Cardiac muscle cell (in vitro differentiated cells and primary cell): ENCODE measurements at places on chromosomes 16 and 17.

DNA sequence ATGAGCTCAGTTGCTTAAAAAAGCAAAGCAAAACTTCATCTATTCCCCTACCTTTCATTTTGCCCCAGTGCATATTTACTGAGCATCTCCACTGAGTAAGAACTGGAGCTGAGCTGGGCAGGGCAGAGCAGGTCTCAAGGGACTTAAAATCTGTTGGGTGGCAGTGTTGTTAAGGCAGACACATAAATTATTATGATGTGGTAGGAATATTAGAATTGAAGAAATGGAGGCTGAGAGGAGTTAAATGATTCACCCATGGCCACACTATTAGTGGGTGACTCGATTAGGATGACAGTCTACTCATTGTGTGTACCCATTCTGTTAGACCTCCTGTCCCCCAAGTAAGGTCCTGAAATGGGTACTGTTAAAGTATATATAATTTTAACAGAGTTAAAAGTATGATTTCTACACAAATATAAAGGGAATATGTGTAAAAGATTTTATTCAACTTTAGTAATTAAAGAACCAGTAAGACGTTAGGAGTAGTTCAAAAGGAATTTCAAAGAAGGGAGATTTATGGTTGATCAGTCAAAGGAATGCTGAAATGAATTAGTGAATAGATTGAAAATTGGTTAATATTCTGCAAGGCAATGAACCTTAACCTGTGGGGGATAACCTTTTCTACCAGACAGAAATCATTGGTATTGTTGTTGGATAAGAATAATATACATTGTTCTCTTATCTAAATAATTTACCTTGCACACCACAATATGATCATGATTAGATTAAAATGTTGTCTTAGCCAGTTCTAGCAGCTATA is 17.5 kb downstream of the ITGB3 start:
- no peak for DNase-seq

- DNase-seq: peak; percentile 65
These were observed 772 bp upstream of the SHISA6 start for GRCh38 chr17:11240041-11240840.

- no peak for DNase-seq
These were observed 15.8 kb upstream of the BRD7 start for GRCh38 chr16:50384500-50385135.

DNA sequence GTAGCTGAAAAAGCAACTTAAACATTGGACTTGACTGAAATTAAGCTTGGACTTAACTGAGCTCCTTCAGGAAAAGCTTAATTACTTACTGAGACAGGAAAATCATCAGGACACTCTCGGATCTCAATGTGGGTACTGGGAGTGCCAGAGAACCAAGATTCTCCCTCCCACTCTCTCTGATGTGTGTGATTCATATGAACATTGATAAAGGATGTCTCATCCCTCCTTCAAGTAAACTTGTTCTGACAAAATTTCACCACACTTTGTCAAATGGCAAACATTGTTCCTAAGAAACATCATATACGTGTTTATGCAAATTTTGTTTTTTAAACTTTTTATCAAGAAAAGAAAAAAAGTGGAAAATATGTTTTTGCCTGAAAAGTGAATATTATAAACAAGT is 4.1 kb upstream of the SLFN5 start:
- peak; percentile 48 for DNase-seq

- peak; percentile 94 for DNase-seq
These were observed 694 bp upstream of the SRCAP start for GRCh38 chr16:30698139-30698815.

- no peak for DNase-seq
These were observed 303.1 kb downstream of the CBLN1 start for GRCh38 chr16:48978501-48978900.

DNA sequence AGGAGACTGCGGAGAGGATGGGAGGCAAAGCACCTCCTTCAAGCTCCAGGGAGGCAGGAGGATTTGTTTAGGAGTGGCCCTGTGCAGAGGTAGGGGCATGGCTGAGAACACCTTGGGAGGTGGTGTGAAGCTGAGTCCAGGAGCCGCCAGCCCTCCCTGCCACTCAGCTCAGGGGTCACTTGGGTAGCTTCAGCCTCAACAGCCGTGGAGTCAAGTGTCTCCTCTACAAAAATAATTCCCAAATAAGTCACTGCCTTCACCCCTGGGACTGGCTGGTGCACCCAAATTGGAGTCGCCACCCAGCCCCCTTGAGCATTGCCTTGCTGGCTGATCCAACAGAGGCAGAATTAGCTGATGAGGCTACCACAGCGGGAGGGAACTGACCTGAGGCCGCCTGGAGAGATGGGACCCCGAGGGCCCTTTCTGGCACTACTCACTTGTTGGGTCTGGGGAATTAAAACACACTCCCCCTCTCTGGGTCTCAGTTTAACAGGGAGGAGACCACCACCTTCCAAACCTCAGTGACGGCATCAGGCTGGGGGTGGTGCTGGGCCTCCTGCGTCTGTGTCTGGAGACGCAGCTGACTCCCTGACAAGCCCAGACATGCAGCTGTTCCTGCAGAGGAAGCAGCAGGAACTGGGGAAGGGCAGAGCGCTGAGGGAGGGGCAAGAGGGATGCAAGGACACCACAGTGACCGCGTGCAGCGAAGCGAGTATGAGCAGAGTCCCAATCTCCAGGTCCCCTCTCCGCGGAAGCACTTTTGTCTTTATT is 87.9 kb upstream of the TOB1 start:
- no peak for DNase-seq

GRCh38 chr16:85728879-85729278 is 22.0 kb downstream of the C16orf74 start:
- no peak for DNase-seq

GRCh38 chr17:76843703-76844484 is 24.3 kb upstream of the MGAT5B start:
- peak; percentile 13 for DNase-seq

DNA sequence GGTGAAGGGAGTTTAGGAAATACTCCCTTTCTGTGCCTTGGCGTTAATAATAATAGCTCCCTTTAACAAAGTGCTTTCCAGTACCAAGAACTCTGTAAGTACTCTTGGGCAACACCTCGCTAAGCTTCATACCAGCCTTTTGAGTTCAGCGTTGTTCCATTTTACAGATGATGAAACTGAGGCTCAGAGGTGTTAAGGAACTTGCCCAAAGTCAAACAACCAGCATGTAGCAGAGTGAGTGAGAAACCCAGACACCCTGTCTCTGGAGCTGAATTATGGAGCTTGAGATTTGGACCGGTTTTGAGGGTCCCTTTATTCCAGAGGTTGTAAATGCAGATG is 607 bp downstream of the KATNIP start:
- no peak for DNase-seq

GRCh38 chr17:73760439-73760758 is 116.2 kb upstream of the SDK2 start:
- DNase-seq: peak; percentile 34

GRCh38 chr17:19410875-19411620 is at the start of gene RNF112:
RNF112 (plus strand) TSS chr17:19411232; CDS start chr17:19411409, 177 bp downstream.
- DNase-seq: peak; percentile 76

- peak; percentile 85 for DNase-seq
These were observed 57.8 kb upstream of the TEX2 start for GRCh38 chr17:64320613-64321553.

GRCh38 chr17:60134396-60135150 is 15.2 kb upstream of the CA4 start:
- DNase-seq: no peak

DNA sequence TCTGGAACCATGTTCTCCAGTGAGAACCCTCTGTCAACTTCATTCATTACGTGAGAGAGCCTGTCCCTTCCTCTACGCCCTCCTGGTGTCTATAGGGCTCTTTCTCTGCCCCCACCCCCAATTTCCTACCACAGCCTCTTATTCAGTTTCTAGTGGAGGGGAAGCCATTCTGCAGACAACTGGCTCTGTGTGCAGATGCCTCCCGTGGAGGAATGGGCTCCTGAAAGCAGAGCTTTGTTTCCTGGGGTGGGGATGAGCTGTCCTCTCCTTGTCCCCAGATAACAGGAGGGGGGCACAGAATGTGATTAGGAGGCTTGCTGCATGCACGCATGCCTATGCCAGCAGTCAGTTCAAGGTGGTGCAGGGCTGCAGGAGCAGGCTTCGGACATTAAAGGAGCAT is 31.6 kb downstream of the MMP15 start:
- DNase-seq: no peak

- no peak for DNase-seq
These were observed 93.1 kb downstream of the VAT1L start for GRCh38 chr16:77881355-77882030.

GRCh38 chr17:43574348-43574747 is 28.2 kb upstream of the ETV4 start:
- no peak for DNase-seq

- DNase-seq: no peak
These were observed 17.0 kb downstream of the MGAT5B start for GRCh38 chr17:76884995-76885893.

DNA sequence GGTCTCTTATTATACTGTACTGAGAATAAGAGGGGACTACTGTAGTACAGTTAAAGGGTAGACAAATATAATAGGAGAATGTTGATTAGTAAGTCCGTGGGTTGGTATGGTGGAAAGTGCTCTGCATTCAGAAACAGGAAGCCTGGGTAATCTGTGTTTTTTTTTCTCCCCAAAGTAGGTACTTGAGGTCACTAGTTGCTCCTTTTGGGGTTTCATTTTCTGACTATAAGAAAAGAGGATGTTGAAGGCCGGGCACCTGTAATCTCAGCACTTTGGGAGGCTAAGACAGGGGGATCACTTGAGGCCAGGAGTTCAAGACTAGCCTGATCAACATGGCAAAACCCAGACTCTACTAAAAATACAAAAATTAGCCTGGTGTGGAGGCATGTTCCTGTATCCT is 42.0 kb upstream of the MMD start:
- DNase-seq: no peak

- DNase-seq: no peak
These were observed 17.6 kb downstream of the CCDC42 start for GRCh38 chr17:8726941-8727555.

GRCh38 chr16:50478075-50478772 is 70.0 kb upstream of the NKD1 start:
- no peak for DNase-seq

GRCh38 chr17:80187515-80187941 is 17.7 kb downstream of the CARD14 start:
- DNase-seq: no peak

DNA sequence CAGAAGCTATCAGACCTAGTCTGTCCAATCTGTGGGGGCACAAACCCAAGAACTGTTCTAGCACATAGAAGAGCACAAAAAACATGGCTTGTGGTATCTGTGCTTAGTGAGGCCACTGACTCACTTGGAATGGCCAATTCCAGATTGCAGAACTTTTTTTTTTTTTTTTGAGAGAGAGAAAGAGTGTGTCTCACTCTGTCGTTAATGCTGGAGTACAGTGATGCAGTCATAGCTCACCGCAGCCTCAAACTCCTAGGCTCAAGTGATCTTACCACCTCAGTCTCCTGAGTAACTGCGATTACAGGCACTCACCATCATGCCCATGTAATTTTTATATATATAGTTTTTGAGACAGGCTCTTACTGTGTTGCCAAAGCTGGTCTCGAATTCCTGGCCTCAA is 77.2 kb upstream of the CLEC3A start:
- DNase-seq: no peak

DNA sequence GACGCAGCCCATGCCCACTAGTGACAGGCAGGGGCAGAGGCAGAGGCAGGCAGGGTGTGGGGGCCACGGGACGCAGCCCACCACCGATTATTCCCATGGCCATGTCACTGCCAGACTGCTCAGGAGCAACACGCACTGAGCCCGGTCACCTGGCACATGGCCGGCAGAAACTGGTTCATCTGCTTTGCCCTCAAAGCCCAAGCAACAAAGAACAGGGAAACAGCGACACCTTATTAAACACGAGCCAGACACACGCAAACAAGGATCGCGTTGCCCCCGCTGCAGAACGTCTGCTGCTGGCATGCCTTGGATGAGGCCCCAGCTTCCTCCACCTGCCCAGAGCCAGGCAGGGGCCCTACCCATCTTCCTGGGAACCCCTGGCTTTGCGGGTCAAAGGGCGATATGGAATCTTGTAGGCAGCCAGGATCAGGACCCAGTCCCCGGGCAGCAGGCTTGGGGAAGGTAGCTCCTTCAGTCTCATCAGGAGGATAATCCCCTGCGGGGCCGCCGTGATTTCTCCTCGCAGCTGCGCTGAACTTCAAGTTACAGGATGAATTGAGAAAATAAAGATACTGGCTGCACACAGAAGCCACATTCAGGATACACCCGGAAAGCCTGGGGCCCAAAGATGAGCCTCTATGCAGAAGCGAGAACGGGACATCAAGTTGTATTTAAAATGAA is 4.8 kb downstream of the TBC1D16 start:
- DNase-seq: no peak

GRCh38 chr17:81519284-81520020 is 6.9 kb upstream of the ACTG1 start:
- no peak for DNase-seq

DNA sequence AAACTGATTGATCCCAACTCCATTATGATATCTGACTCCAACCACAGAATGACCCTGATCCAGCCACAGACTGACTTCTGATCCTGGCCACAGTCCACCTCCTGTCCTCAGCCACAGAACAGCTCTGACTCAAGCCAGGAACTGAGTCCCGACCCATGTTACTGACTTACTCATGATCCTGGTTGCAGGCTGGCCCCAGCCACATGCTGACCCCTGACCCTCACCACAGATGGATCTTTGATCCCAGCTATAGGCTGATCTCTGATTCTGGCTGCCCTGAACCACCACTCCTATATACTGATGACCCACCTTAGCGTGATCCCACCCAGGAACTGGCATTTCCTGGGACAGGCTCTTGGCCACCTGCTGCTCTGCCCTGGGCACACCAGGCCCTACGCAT is 32.2 kb upstream of the IL21R start:
- DNase-seq: no peak

DNA sequence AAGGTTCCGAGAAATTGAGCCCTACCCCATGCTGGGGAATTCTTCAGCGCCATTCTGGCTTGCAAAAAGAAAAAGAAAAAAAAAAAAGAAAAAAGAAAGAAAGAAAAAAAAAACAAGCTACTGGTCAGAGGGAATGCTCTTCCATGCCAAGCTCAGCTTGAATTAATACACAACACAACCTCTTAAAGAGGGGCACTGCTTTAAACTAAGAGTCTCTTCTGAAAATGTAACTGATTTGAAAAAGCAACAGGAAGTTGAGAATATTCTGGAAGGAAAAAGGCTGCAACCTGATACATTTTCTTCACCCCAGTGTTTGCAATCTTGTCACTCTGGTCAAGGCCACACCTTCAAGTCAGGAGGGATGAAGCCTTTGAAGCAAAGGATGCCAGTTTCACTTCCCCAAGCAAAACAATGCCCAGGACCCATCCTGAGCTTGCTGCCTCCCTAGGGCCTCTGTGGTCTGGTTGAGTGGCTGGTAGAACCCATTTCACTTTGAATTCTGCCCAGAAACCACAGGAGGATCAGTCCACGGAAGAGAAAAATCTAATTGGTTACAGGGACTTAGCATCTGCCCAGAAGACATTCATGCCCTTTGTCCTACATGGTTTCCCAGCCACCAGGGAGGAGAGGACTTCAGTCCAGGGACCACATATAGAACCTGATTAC is 389.7 kb downstream of the SOX9 start:
- DNase-seq: no peak

- no peak for DNase-seq
These were observed 79.5 kb upstream of the DOC2B start for GRCh38 chr17:260944-261343.

DNA sequence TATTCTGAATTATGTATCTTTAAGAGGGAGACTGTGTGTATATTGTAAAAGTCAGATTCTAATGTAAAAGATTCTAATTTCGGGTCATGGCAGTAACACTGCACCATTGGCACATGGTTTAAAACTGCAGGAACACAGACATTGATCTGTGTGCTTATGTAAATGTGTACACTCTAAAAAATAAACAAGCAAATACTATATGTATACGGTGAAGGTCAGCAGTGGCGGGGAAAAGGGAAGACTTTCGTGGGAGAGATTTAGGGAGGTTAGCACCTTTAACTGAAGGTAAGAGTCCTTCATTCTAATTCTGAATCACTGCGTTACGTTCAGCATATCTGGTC is 157.8 kb upstream of the FAM20A start:
- no peak for DNase-seq
